ENCODE measurements at places on chromosomes 11 and 22.

GRCh38 chr22:16559056-16559955 is 33.3 kb downstream of the CCT8L2 start:
- no peak for DNase-seq

- DNase-seq = no peak
These were observed 47.4 kb downstream of the SYT13 start for GRCh38 chr11:45238724-45239123.

- DNase-seq = peak; percentile 89
These were observed 3.9 kb downstream of the CD3D start for GRCh38 chr11:118338637-118339061.

- DNase-seq = no peak
These were observed 42.4 kb downstream of the LIF start for GRCh38 chr22:30204015-30204741.

GRCh38 chr11:36363361-36364268 is 67.5 kb downstream of the PRR5L start:
- no peak for DNase-seq

DNA sequence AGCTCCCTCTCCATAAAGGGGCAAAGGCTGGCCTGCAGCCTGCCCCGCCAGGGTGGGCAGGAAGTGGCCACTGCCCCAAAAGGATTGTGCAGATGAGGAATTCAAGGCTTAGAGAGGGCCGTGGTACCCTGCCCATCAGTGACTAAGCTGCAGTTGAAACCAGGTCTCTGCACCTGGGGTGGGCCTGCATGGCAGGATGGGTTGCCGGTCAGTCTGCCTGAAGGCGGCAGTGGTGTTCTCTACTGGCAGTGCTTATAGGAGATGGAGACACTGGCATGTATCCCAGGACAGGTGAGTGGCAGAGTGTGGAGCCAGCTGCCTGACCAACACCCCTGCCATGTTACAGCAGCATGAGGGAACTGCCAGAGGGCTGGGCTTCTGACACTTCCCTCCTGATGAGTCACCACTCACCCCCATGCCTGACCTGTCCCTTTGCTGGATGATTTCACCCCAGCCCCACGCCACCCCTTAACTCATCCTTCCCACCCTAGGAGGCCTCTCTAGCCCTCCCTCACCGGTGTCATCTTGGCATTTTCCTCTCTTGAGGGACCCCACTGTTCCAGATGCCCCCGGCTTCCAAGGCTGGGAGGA is 70.2 kb upstream of the LMO1 start:
- DNase-seq = no peak

GRCh38 chr11:15473954-15474837 is 359.5 kb downstream of the INSC start:
- DNase-seq = no peak

DNA sequence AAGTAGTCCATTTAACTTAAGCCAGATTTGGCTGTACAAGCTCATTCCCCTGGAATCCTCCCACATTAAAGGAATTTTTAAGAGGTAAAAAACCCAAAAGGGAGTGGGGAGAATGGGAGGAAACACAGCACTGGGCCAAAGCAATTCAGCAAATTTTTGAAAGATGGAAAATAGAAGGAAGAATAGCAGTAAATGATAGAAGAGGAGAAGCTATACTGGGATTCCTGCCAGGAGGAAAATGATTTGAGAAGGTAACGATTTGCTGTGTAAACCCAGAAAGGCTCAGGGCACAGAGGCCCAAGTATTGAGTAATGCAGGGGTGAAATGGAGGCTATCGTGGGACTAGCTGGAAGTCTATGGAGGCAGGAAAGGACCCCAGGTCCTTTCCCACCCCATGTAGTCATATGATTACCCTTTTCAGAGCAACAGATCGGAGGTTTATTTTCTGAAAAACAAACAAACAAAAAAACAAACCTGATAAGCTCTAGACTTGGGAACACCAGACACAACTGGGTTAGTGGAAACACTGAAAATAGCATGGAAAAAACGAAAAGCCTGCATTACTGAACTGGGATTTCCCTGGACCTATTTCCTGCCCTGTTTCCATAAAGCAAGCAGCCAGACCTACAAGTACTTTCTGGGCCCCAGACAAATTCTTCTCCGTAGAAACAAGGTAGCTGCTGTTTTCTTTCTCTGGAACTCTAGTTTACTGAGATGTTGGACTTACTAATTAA is 140.0 kb downstream of the SWAP70 start:
- no peak for DNase-seq

DNA sequence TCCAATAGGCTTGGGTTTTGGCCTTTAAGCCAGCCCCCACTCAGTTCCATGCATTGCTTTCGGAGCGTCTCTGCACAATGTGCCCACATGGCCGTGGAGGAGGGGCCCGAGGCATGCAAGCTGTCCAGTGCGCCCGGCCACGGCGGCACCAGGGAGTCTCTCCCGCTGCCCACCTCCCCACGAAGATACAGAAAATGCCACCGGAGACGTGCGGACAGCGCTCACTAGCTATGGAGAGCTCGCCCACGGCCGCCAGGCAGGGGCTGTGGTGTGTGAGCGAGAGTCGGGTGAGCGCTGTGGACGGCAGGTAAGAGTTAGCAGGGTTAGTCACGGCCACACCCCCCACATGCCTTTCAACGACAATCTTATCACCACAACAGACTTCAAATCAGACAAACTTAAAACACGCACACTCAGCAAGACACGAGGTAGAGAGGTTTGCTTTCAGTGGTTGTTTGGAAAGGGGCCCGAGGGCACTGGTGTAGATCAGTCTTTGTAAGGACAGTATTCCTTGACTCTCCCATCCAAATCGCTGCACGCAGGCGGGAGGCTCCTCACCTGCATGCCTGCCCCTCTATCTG is 18.7 kb upstream of the BID start:
- no peak for DNase-seq

DNA sequence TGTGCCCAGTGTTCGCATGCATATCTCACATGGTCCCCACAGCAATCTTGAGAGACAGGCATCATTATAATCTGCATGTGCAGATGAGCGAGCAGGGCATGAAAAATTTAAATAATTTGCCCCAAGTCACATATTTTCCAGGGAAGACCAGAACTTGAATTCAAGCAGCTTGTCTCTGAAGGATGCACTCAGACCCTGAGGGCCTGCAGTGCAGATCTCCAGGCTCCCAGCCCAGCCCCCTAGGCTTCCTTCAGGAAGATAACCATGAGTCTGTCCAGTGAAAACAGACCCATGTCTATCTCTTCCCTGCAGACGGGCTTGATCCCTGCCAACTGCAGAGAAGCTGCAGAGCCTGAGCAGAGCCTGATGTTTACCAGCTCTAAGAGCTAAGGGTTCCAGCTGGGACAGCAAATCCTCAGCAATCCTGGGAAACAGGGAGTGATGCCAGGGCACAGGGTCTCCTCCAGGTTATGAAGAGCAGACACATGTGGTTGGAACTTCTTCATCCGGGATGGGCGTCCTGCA is 55.1 kb downstream of the NAV2 start:
- DNase-seq = no peak

DNA sequence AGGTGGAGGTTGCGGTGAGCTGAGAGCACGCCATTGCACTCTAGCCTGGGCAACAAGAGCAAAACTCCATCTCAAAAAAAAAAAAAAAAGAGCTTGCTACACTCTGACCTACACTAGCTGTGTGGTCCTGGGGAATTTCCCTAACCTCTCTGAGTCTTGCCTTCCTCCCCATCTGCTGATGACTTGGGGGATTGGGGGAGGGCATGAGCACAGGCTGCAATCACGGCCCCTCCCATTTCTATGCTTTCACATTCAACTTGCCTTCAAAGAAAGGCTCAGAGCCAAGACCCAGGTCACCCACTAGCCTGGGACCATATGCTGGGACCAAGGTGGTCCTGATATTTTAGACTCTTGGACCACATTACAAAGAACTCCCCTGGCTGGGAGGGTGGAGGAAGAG is 39.8 kb upstream of the TEF start:
- DNase-seq = peak; percentile 25

DNA sequence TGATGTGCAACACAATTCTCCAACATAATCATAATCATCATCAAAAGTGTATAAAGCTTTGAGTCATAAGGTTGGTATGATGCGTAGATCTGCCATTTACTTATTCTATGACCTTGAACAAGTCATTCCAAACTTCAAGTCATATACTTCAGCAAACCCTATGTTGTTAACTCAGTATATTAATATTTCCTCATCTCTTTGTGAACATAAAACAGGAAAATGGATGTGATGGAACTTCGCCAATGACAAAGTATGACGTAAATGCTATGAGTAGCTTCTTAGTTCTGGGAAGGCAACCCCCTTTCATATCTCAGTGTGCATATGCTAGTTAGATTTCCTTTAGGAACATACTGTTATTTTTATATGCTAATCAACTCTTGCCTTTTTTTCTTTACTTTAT is 102.7 kb upstream of the ANO3 start:
- no peak for DNase-seq

- no peak for DNase-seq
These were observed 721.8 kb downstream of the CNTN5 start for GRCh38 chr11:99742501-99742900.

DNA sequence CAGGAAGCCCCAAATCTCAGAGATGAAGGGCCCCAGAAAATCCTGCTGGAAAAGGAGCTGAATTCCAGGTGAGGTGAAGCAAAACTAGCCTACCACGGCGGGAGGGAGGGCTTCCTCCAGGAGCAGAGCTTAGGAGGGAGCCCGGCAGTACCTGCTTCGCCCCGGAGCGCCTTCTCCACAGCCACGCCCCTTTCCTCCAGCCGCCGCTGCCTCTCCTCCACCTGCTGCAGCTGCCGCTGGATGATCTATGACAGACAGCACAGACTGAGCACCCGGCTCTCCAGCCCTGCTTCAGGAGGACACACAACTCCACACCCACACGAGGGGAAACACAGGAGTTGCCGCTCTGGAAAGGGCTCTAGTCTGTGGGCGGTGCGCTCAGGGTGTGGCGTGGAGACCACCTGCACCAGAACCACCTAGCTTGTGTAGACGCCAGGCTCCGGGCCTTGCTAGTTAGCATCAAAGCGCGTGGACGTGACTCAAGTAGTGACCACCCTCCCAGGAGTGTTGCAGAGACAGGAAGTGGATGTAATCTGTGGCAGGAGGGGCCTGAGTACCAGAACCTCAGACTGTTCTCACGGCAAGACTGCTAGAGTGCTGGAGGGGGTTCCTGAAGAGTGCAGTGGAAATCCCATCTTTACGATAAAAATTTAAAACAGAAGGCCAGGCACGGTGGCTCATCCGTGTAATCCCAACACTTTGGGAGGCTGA is 34.6 kb upstream of the BID start:
- no peak for DNase-seq
